Posterior cingulate gyrus (tissue), 11 donors: ENCODE measurements at places on chromosomes 1 and 21.

DNA sequence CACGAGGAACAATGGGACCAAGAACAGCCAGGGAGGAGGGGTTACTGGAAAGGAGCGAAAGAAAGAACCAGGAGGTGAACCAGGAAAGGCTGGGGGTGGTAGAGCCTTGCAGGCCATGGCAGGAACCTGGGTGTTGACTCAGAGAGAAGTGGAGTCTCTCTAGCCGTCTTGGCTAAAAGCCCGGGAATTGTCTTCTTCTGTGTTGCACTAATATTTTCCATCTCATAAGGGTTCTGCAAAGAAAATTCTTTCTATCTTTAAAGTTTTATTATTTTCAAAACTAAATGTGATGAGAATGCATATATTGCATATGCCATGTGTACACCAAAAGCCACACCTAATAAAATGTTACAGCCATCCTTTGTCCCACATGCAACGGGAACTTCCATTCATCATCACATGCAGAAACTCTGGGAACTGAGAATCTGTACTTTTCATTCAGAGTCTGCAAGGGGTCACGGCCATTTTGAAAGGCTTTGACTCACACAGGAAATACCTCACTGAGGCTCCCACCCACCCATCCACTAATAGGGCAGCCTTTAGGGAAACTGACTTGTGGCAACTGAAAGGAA is 38.0 kb downstream of the ERG start:
- no peak for DNase-seq

DNA sequence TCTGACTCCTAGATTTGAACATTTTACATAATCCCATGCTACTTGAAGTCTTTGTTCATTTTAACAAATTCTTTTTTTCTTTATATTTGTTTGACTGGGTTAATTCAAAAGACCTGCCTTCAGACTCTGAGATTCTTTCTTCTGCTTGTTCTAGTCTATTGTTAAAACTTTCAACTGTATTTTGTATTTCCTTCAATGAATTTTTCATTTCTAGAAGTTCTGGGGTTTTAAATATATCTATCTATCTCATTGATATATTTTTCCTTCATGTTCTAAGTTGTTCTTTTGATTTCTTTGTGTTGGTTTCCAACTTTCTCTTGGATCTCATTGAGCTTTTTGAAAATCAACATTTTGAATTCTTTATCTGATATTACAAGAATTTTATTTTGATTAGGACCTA is 64.3 kb downstream of the HMCN1 start:
- no peak for DNase-seq

- DNase-seq = no peak
These were observed 102.2 kb upstream of the GADD45A start for GRCh38 chr1:67582625-67583461.

DNA sequence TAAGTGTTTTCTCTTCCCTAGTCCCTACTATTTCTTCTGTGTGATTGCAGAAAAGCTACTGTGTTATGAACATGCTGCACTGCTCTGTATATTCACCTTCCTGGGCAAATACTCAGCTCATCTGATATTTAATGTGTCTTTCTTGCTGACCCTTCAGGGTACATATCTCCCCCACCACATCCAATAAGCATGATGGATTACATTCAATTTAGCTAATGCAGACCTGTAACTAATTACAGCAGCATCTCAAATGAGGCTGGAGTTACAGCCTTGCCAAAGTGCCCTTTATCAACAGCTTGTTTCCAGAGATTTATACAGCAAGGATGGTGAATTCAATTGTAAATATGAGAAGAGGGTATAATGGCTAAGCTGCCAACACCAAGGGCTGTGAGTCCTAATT is 144.0 kb downstream of the KCNH1 start:
- no peak for DNase-seq

GRCh38 chr1:160004001-160004400 is 27.8 kb downstream of the PIGM start:
- DNase-seq = no peak

DNA sequence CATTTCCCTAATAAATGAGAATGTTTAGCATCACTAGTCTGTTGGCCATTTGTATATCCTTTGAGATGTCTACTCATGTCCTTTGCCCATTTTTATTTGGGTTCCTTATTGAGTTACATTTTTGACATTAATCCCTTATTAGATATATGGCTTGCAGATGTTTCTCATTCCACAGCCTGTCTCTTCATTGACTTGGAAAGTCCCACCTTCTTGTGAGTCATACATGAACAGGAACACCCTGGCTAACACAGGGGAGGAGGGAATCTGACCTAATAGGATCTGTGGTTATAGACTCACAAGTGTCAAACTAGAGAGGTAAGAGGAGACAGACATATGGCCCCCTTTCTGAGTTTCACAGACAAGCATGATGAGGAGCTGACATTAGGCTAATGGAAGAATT is 11.5 kb downstream of the ZP4 start:
- DNase-seq = no peak

DNA sequence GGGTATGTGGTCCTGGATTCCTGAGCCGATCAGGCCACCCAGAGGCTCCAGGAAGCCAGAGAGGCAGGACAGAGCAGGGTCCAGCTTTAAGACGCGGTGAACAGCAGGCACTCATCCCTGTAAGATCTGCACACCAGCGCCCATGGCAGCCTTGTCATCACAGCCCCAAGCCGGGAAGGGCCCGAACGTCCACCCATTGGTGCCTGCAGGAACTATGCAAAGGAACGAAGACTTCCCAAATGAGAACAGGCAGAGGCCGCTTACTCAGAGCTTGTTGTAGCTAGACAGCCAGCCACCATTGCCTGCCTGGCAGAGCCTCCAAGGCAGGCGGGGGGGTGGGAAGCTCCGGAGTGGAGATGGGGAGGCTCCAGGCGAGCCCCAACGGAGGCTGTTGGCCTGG is 12.1 kb upstream of the ARHGEF16 start:
- no peak for DNase-seq

DNA sequence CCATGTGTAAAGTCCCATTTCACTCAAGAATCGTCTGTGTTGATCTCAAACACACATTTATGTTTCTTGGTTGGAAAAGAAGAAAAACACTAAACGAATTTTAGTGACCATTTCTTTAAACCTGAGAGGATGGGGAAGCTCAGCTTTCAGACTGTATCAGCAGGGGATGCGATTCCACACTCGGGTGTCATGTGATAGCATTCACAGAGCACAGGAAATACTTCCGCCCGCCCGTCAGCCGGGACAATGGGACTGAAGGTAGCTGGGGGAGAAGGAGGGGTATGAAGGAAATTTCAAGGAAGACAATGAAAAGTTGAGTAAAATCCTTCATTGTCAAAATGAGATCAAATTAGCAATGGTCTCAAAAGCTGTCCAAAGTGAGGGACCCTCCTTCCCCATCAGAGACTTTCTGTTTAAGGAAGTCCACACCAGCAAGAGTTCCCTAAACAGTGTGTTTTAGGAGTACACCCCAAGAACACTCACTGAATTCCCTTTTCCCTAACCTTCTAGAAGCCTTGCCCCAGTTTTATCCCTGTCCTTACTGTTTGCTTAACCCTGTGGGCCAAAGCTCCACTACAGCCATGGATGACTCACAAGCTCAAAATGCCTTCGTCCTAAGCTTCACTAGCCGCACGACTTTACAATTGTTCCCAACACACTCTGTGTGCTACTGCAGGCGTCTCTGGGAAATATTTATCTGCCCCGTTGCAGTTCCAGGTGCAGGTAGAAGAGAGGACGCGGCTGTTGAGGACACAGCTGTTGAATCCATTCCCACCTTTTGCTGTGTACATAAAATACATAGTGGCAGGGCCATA is 51.4 kb upstream of the SIM2 start:
- no peak for DNase-seq

DNA sequence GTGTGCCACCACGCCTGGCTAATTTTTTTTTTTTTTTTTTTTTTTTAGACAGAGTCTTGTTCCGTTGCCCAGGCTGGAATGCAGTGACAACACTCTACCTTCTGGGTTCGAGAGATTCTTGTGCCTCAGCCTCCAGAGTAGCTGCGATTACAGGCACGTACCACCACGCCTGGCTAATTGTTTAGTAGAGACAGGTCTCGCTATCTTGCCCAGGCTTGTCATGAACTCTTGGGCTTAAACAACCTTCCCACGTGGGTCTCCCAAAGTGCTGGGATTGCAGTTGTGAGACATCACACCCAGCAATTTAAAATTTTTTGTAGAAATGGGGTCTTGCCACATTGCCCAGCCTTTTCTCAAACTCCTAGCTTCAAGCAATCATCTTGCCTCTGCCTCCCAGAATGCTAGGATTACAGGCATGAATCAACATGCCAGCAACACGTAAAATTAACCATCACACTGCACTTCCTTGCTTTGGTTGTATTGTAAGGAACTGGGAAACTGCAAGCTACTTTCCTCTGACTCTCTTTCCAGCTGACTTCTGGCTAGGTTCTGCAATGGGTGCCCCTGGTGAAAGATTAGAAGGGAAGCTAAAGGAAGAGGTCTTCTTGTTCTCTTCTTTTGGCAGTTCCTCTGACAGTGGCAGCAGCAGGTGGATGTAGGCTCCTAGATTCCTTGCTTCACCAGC is 13.9 kb upstream of the IL6R start:
- no peak for DNase-seq

DNA sequence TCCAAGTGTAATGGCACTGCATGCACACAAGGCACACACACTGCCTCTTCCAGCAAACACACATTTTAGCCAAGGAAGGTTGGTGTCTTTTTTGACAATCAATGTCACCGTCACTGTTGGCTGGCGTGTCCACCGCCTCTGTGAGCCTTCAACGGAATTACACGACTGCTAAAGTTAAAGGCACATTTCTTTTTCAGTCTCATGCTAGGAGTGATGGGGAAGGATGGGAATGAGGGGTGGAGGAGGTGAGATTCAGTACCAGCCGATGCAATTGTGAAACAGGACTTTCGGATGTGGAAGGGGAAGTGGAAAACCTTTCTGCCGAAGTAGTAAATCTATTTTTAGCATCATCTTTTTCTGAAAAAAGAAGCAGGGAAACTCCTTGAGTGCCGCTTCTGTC is 1.4 kb downstream of the ELAVL4 start:
- peak; percentile 14 for DNase-seq

DNA sequence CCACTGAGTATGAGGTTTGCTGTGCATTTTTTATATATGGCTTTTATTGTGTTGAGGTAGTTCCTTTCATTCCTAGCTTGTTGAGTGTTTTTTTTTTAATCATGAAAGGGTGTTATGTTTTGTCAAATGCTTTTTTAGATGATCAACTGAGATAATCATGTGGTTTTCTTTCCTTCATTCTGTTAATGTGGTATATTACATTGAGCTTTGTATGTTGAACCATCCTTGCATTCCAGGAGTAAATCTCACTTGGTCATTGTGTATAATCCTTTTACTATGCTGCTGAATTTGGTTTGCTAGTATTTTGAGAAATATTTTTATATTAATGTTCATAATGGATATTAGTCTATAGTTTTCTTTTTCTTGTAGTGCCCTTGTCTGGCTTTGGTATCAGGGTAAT is 11.1 kb upstream of the ZBTB40 start:
- DNase-seq = no peak

DNA sequence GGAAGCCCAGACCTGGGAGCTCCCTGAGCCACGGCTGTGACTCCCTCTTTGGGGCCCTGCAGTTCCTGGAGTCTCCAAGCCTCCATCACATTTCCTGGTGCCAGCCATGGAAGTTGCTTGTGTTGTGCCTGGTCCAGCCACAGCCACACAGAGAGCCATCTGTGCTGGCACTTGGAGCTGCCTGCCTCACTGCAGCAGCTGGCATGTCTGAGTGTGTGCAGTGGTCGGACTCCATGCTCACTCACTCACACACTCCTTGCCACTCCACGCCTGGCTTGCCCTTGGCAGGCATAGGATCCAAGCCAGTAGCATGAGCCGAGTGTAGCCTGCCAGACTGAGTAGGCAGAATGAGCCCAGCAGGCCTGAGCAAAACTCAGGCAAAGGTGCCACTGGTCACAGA is 516.3 kb upstream of the BEND5 start:
- DNase-seq = no peak

GRCh38 chr1:172278478-172278877 is 142.0 kb upstream of the C1orf105 start:
- DNase-seq = no peak

GRCh38 chr1:156009404-156009803 is 11.3 kb downstream of the SSR2 start:
- no peak for DNase-seq

GRCh38 chr1:35532497-35533223 is 24.5 kb downstream of the KIAA0319L start:
- DNase-seq = no peak
